ENCODE measurements at places on chromosomes 5 and 9. TPM values are rescaled to one million over a fixed set of nuclear protein-coding genes. Genes with fewer than 3 reads are reported as not detected.
A peak's percentile ranks its signal among the peaks of the same experiment; 100 is the strongest.

- no peak for DNase-seq
These were observed 242.3 kb upstream of the NREP start for GRCh38 chr5:111999286-111999685.

- DNase-seq, result peak; percentile 80
These were observed at the start of gene SNCAIP for GRCh38 chr5:122311961-122312590. Gene SNCAIP, plus strand, starts transcription at chr5:122312237. Its CDS starts 78,898 bp downstream, at chr5:122391135.

DNA sequence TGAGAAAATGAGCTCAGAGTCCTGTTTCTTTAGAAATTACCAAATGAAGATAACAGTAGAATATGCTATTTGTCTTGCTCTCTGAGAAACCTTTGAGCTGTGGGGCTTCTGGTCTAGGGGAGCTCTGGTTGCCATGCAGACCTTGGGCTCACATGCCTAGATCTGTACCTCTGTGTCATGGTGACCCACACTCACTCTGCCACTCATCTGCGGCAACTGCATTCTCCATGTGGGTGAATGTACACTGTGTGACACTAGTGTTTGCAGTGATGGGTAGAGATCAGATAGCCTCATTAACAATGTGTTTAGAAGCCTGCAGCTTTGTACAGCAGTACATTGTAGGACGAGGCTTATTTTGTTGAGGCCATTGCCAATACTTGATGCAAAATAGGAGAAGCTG, 521.2 kb downstream of the CHSY3 start:
- DNase-seq, result no peak

- no peak for DNase-seq
These were observed 157.7 kb downstream of the SLC24A2 start for GRCh38 chr9:19631181-19631580.

Gene ARHGAP26
- total RNA-seq, result 36.2 TPM

Gene CSF2
- 11.6 TPM for total RNA-seq

Data from lung (tissue), 17 donors.